ENCODE measurements at places on chromosomes 4 and X.
A peak's percentile ranks its signal among the peaks of the same experiment; 100 is the strongest.

- DNase-seq = no peak
Measured at GRCh38 chr4:47045261-47045660, 13.9 kb downstream of the GABRB1 start.

- DNase-seq = no peak
Measured at GRCh38 chr4:26839534-26839951, 21.1 kb upstream of the STIM2 start.

DNA sequence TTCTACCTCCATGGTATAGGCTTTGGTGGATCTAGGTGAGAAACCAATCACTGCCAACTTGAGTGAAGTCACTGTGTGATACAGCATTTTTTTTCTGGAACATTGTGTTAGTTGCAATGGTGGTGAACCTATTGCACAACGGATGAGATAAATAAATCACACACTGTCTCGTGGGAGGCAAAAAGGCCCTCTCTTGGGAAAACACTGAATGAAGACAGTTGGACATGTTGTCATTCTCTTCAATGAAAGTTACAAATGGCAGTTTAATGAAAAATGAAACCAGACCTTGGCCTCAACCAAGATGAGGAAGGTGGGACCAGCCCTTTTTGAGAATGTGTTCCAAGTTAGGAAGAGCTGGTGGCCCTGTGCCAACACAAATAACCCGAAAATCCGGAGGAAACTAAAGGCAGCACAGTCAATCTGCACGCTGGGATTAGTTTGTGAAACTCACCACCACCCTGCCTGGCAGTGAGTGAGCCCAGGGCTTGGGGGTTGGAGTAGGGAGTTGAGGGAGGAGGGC lies 5.4 kb upstream of the ADGRG2 start:
- no peak for DNase-seq

- no peak for DNase-seq
Measured at GRCh38 chr4:159238631-159239030, 135.8 kb downstream of the RAPGEF2 start.

DNA sequence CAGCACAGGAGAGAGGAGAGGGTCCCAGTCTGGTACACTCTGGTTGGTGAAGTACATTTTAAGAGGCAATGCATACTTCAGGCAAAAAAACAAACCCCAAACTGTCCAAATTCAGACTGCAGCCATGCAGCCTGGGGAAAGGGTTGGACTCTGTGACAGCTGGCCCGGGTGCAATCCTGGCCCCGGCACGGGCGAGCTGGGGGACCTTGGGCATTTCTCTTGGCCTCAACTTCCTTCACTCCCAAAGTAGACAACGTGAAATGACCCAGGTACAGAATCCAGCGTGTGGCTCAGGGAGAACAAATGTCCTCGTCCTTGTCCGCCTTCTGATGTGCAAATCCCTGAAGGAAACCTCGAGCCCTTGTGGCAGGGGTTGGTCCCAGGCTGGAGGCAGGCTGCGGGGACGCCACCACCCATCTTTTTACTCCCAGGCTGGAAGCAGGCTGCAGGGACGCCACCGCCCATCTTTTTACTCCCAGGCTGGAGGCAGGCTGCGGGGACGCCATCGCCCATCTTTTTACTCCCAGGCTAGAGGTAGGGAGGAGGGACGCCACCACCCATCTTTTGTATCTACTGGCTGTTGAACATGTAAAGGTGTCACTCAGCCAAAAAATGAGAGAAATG lies 62.3 kb downstream of the ACOX3 start:
- DNase-seq = no peak

GRCh38 chrX:29535212-29536162 lies 679.9 kb upstream of the MAGEB2 start:
- no peak for DNase-seq

- DNase-seq = no peak
Measured at GRCh38 chr4:155759372-155760252, 791 bp downstream of the GUCY1B1 start.

- no peak for DNase-seq
Measured at GRCh38 chr4:45741897-45742296, 382.0 kb downstream of the GABRG1 start.

GRCh38 chrX:124406294-124407014 lies 60.1 kb downstream of the SH2D1A start:
- peak; percentile 16 for DNase-seq

GRCh38 chr4:74400395-74400794 lies 35.5 kb downstream of the EREG start:
- no peak for DNase-seq

DNA sequence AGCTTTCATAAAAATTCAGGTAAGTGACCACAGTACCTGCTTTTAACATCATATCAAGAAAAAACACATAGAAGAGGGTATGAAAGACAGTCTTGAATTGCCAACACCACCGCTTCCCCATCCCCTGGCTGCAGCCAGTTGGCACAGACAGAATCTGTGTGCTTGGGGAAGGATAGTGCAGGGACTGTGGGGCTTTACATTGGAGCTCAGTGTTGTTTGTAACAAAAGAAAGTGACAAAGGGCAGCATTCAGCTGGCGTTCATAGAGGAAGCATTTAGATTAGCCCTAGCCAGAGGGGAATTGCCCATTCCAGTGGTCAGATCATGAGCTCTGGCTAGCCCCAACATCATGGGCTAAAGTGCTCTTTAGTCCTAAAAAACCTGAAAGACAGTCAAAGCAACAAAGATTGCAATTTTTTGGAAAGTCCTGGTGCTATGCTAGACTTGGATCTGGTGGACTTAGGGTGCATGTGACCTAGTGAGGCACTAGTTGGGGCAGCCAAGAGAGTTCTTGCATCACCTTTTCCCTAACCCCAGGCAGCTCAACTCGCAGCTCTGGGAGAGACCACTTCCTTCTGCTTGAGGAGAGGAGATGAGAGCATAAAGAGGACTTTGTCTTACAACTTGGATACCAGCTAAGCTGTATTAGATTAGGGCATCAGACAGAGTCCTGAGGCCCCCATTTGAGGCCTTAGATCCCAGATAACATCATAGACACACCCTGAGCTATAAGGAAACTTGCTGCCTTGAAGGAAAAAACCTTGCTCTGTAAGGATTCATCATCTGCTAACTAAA lies 1602.4 kb upstream of the ADGRL3 start:
- DNase-seq = no peak

GRCh38 chr4:48909697-48910096 lies 3.1 kb upstream of the OCIAD2 start:
- DNase-seq = no peak

GRCh38 chr4:7289589-7289988 lies 97.3 kb downstream of the SORCS2 start:
- no peak for DNase-seq

- no peak for DNase-seq
Measured at GRCh38 chrX:101365301-101365795, 16.8 kb upstream of the TIMM8A start.

DNA sequence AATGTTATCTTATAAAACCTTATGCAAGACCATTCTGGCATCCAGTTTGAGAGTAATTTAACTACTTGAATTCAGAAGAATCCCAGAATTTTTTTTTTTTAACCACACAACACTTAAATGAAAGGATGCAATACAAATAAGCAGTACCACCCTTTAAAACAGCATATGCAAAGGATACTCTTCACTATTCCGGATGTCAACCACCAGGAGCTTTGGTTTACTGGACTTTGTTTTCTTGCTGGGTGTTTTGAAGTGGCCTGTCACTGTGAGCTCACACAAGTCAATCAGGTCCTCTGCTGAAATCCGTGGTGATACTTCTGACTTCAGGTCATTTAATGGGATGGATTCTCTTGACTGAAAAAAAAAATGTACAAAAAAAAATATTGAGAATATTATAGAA lies 200.0 kb downstream of the TBCK start:
- DNase-seq = no peak

- DNase-seq = no peak
Measured at GRCh38 chrX:18676470-18676869, 4.6 kb upstream of the RS1 start.

- DNase-seq = no peak
Measured at GRCh38 chrX:41452565-41453356, 5.6 kb downstream of the NYX start.

- DNase-seq = no peak
Measured at GRCh38 chr4:170242471-170242870, 152.7 kb upstream of the AADAT start.

DNA sequence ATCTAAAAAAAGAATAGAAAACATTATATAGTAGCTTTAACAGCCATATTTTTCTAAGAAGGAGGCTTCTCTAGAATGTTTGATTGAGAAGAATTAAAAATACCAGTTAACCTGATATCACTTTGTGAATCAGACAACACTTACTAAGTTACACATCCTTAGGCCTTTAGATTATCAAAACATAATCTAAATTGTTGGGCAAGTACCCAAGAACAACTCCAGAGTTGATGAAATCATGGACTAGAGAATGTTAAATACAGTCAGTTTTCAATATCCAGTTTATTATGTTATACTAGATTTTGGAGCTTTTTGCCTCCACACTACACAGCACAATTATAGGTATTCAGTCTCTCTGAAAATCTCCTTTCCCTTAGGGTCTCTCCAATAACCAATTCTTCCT lies 39.6 kb downstream of the ARL13A start:
- DNase-seq = no peak

- DNase-seq = no peak
Measured at GRCh38 chr4:94397635-94398034, 54.1 kb upstream of the PDLIM5 start.

- DNase-seq = no peak
Measured at GRCh38 chrX:32451954-32452695, 759.2 kb downstream of the DMD start.

Data from activated CD4-positive, CD25-positive, alpha-beta regulatory T cell treated with anti-CD3 and anti-CD28 coated beads, Interleukin-2, amount 50 U/mL, for 16 hours (primary cell).